ENCODE measurements at places on chromosomes 7 and 10. TPM values are rescaled to one million over a fixed set of nuclear protein-coding genes. Genes with fewer than 3 reads are reported as not detected.

Gene HDAC9
- total RNA-seq, result 6.8 TPM

Gene RARRES2
- total RNA-seq, result not detected

DNA sequence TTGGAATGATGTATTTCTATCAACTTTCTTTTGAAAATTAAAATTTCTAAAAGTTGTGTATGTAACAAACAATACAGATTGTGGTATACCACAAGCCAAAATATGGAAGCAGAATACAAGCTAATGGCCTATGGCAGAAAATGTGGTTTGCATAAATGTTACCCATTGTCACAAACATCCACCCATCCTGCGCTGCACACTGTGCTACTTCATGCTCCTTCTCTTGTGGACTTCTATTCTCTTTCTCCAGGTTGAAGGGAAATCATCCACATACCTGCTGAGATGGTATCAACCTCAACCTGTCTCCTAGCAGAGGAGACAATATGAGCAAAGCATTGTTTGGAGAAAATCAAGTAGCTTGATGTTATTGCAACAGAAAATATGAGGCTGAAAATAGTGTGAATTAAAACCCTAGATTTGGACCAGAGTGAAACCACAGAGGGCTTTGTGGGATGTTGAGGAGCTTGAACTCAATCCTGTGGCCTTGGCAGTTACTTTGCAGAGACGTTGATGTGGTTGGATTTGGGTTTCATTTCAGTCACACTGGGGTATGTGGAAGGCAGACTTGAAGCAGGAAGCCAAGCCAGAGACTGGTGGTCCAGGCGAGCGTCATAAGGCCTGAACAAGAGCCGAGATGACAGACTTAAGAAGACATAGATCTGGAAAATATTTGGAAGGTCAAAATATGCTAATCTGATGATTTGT lies 63.8 kb downstream of the ICA1 start:
- H3K27ac ChIP-seq, result no peak overlapping the region
- no peaks in the 10 kb centered on the region for H3K4me1 ChIP-seq
- no peak overlapping the region for H3K4me3 ChIP-seq

Gene PRPS1L1
- not detected for total RNA-seq

DNA sequence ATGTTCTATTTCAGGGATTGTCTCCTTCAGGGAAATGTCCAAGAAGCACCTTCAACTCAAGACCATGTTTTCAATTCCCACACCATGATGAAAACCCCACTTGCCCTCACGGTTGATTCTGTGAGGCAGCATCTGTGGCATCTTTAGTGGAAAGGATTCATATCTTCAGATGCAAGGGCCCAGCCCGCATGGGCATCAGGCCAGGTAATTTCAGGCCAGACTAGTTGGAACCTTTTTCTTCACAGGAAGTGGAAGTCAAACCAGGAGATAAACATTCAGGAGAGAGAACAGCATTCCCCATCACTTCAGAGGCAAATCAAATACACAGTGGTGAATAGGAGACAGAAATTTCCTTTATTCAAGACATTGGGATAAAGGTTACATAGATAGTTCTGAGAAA lies 88.8 kb downstream of the JCAD start:
- DNase-seq, result no peak
- H3K36me3 ChIP-seq, result no peaks in the 10 kb centered on the region
- no peak overlapping the region for H3K4me3 ChIP-seq
- H3K27ac ChIP-seq, result no peak overlapping the region

Gene CH25H
- total RNA-seq, result not detected

Gene HABP2
- not detected for total RNA-seq

DNA sequence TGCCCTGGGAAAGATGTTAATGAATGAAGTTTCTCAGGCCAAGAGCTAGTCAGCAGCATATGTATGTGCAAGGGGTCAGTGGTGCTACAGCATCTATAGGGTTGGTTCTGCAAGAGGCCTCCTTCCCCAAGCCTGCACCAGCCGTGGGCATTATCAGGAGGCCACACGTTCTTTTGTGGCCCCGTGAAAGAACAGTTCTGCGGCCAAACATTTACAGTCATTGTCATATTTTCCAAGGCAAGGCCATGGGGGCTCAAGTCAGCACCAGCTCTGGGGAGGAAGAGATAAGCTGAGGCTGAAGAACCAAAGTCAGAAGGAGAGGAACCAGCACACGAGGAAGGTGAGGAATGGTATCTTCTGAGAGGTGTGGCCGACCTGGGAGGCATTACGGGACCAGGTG lies 54.4 kb upstream of the TMEM72 start:
- H3K27ac ChIP-seq, result no peak overlapping the region
- H3K4me3 ChIP-seq, result no peak overlapping the region
- no peaks in the 10 kb centered on the region for H3K36me3 ChIP-seq
- no peak for DNase-seq
- peaks cover 10% of the 10 kb centered on the region for H3K4me1 ChIP-seq
- H3K27me3 ChIP-seq, result no peaks in the 10 kb centered on the region

Gene HACD1
- total RNA-seq, result 15.3 TPM

Measured in PC-3 (cell line).